ENCODE measurements at places on chromosomes 1 and 21.

DNA sequence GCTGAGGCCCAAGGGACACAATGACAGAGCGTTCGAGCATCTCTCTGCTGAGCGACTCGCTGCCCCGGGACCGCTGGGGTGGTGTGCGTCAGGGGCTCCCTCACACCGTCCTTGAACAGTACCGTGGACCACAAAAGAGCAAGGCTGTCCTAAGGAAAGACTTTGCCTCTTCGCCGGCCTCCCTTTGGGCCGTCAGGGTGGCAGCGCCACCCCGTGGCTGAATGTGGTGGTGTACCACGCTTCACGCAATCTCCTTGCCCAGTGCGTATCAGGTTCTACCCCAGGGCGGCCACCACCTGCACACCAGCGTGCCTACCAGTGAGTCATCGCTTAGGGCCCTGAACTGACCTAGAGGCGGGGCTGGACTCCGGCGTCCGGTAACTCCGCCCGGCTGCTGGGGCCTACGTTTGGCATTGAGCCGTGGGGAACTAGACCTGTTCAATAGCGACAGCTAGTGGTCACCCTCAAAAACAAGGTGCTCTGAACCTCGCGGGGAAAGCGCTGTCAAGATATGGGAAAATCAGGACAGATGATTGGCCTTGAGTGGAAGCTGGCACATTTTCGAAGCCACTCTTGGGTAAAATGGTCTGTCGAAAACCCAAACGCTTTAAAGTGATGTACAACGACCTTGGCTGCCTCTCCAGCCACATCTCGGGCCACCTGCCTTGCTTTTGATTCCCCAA lies 8.1 kb upstream of the TRAF3IP3 start:
- peak; percentile 65 for DNase-seq

DNA sequence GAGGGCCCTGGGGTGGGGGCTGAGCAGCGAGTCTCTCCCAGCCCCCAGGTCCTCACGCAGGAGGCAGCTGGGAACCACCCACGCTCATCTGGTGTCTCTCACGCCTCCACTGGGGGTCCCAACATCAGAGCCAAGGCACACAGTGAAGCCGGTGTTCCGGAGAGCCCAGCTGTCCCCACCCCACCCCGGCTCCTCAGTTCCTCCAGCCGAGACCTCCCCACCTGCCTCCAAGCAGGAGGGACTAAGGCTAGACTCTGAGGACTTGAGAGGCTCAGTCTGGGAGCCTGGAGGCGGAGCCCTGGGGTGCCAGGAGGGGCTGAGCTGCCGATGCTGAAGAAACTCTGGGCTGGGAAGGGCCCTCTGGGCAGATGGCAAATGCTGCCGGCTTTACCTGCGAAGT lies 1.6 kb upstream of the HPCA start:
- no peak for DNase-seq

GRCh38 chr1:3022511-3022973 lies 1.3 kb downstream of the ACTRT2 start:
- no peak for DNase-seq

- DNase-seq = no peak
Observed at GRCh38 chr1:23156940-23157339, 11.7 kb downstream of the LUZP1 start.

GRCh38 chr1:148388260-148389026 lies 94.7 kb downstream of the PPIAL4G start:
- peak; percentile 81 for DNase-seq
